Renal cortical epithelial cell (primary cell): ENCODE measurements at places on chromosomes 7 and 10.
A peak's percentile ranks its signal among the peaks of the same experiment; 100 is the strongest.

DNA sequence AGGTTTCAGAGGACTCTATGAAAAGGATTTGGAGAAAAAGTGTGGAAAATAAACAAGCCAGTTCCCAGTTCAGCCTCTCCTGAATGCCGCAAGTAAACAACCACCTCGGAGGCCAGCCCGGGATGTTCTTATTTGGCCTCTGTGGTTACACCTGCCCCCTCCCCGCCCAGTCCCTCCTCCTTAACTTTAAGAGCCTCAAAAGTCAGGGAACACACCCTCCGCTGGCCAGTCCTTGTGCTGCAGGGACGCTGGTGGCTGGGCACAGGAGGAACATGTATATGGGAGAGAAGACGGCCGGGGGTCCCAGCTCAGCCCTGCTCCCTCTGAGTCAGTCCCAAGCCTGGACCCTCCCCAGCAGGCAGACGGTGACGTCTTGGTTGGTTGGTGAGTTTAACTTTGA lies 6.1 kb downstream of the CHST3 start:
- DNase-seq = peak; percentile 56

- DNase-seq = no peak
These were observed 30.3 kb upstream of the EGFR start for GRCh38 chr7:54988516-54988915.

DNA sequence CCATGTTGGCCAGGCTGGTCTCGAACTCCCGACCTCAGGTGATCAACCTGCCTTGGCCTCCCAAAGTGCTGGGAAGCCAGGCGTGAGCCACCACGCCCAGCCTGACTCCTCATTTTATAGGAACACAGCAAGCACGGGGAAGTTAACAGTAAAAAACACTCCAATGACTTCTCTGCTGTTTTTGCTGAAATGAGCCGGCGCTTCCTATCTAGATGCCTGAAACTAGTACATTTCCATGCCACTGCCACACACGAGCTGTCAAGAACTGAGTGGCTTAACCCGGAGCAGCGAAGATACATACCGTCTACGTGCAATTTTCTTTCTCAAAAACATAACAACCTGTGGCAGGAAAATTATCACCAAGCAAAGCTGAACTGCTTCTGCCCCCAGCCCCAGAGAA lies 16.8 kb downstream of the DAGLB start:
- no peak for DNase-seq

GRCh38 chr7:44372560-44373417 lies 47.4 kb upstream of the CAMK2B start:
- DNase-seq = no peak

DNA sequence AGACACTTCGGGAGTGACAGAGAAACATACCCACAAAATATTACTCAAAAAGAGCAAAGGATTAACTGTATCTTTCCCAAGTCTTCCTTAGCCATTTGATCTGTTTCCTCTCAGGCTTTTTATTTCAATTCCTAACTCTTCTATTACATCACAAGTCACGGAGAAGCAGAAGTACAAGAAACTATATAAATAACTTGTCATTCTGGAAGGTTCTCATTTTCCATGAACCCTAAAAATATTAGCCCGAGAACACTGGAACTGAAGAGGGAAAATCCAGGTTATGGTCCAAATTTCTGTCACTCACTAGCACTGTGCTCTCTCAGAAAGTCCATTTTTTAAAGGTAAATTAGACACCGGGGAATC lies 98.0 kb downstream of the GRB10 start:
- no peak for DNase-seq

GRCh38 chr10:118799777-118800176 lies 45.0 kb upstream of the CACUL1 start:
- peak; percentile 79 for DNase-seq
